Fibroblast of pulmonary artery (primary cell): ENCODE measurements at places on chromosomes 13 and 19.

GRCh38 chr13:30021611-30022010 is 171.2 kb upstream of the UBL3 start:
- DNase-seq: no peak

DNA sequence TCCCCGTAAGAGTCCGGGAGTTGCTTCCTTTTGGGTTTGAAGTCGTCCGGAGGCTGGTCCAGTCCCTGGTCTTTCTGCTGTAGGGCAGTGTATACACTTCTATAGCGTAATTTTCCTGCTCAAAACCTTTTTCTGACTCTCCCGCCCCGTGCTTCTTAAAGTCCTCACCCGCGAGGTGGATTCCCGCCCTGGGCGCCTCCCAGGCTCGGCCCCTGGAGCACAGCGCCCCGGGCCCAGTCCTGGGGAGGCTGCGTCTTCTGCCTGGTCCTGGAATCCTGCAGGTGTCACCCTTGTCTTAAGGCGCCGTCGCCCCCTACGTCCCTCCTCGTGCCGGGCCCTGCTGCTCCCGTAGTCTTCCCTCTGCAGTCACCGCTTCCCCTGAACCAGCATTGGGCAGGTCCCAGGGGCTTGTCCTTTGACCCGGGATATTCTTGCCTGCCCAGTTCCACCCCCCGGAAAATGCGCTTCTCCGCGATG is 34.4 kb upstream of the ZNF808 start:
- DNase-seq: no peak

- no peak for DNase-seq
Observed at GRCh38 chr19:41328157-41328841, 18.3 kb downstream of the CCDC97 start.

DNA sequence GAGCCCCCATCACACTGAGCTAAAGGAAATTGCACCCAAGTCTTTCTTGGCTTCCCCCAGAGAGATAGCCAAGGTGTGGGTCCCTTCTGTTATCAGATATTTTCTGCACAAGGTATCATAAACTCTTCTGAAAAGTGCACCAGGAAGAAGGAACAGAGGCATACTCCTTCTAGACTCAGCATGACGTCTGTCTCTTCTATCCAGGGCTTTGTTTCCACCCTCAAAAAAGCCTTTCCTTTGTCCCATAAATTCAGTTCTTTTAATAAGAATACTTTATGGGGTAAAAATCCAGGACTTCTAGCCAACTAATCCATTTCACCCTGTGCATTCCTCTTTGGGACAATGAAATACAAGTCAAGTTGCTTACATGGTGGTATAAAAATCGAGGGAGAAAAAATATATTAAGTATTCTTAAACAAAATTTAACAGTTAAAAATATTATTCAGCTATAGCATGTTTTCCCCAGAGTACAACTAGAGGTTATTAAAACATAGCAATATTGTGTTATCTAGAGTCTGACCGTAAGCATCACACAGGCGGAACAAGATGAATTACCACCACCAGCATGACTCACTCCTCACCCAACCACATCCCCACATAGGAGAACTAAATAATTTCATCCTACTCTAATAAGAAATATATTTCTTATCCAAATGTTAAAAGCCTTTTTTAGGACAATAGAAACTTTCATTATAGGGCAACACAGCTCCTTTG is 79.9 kb upstream of the GPC6 start:
- DNase-seq: peak; percentile 83

- DNase-seq: no peak
Observed at GRCh38 chr13:26037302-26037701, 14.5 kb downstream of the SHISA2 start.

- DNase-seq: no peak
Observed at GRCh38 chr13:77872995-77873394, 45.6 kb downstream of the EDNRB start.

- DNase-seq: no peak
Observed at GRCh38 chr19:12784871-12785430, 6.3 kb upstream of the JUNB start.

DNA sequence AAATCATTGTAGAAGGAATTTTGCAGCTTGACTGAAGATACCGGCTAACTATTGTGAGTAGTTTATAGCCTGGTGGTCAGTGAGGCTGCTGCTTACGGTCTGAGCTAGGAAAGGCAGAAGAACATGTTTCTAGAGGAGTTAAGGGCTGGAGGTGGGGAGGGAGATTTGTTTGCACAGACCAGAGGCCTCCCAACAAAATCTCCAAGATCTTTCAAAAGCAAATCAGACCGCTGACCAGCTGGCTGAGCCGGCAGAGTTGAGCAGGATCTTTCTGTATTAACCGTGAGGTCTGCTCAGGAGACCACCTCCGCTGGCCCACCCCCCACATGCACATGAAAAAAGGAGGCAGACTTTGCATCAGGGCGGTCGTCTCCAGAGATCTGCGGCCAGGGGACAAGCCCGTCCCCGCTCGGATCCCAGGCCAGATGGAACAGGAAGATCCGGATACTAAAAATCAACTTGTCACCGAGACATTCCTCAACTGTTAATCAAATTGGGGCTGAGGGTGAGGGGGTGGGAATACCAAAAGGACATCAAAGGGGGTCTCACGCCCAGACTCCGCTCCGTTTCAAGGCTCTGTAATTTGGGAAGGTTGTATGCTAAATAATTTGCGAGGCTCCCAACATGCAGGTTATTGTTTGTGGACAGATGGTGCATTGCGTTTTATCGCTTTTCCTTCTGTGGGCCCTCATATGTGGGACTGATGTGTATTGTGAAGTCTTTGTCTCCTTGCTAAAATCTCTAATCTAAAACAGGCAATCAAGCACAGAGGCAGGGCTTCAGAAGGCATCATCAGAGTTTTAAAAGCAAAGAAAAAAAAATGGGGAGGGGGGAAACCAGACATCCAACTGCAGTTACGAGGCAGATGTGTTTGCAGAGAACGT is 319.0 kb downstream of the ZNF536 start:
- DNase-seq: no peak

DNA sequence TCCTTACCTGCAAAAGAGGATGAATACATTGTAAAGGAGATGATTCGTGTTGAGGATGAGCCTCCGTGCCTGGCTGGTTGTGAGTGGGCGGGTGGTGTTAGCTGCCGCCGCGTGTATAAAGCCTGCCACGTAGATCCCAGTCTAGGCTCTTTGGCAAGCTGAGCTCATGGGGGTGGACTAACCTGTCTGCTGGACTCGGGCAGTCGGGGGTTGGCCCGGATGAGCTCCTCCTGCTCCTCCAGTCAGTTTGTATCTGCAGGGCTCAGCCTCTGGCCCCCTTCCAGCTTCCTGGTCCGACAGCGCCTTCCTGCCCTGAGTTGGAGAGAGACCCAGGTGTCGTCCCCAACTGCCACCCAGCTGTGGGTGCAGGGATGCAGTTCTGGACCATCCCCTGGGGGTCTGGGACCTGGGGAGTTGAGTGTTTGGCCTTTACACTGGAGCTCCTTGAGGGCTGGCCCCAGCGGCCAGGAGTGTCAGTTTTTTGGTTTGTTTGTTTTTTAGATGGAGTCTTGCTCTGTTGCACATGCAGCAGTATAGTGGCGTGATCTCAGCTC is 20.9 kb downstream of the TECR start:
- DNase-seq: no peak

- no peak for DNase-seq
Observed at GRCh38 chr13:75417656-75418055, 64.3 kb downstream of the TBC1D4 start.

DNA sequence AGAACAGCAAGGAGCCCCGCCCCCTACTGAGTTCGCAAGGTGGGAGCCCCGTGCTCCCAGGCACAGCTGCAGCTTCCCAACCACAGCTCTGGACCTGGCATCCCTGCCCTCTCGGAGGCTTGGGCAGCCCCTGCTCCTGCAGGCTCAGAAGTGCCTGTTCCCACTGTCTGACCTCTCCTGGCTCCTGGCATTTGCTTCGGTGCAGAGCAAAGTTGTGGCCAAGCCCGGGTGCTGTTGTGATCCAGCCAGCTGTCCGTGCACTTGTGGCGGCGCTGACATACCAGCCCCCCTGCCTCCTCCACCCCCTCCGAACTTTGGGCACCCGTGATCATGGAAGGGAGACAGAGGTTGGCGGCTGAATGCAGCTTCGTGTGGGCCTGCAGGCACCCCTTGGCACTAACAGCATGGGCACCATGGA is 1386.8 kb downstream of the PCDH9 start:
- no peak for DNase-seq

DNA sequence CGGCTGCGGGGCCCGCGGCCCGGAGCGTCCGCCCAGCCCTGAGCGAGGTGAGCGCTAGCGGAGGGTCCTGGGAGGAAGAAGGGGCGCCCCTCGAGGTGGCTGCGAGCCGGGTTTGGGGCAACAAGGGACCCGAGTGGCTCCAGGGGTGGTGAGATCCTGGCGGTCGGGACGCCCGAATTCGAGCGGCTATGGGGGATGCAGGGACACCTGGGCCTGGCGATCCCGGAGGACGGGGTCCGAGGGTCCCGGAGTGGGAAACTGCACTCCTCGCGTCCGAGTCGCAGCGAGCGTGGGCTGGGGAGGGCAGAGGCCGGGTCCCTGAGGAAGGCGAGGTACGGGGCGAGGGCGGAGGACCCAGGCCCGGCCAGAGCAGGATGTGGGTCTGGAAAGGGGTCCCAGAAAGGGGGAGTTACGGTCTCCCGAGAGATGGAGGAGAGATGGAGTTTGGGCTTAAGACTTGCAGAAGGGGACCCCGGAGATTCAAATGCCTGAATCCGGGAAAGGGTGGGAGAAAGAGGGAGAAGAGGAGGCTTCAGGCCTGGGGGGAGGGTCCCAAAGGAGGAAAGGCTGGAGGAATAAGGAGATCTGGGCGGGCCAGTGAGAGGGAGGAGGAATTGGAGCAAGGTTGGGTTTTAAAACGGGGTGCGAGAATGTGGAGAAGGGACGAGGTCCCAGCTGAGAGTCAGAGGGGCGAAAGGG is 542 bp downstream of the CACNG7 start:
- DNase-seq: no peak

- no peak for DNase-seq
Observed at GRCh38 chr19:2619076-2619475, 83.4 kb downstream of the GNG7 start.

GRCh38 chr19:44984005-44984404 is 17.3 kb upstream of the RELB start:
- no peak for DNase-seq

GRCh38 chr19:20233105-20233504 is 66.1 kb downstream of the ZNF486 start:
- no peak for DNase-seq

- no peak for DNase-seq
Observed at GRCh38 chr19:35056513-35057063, 15.1 kb downstream of the HPN start.

DNA sequence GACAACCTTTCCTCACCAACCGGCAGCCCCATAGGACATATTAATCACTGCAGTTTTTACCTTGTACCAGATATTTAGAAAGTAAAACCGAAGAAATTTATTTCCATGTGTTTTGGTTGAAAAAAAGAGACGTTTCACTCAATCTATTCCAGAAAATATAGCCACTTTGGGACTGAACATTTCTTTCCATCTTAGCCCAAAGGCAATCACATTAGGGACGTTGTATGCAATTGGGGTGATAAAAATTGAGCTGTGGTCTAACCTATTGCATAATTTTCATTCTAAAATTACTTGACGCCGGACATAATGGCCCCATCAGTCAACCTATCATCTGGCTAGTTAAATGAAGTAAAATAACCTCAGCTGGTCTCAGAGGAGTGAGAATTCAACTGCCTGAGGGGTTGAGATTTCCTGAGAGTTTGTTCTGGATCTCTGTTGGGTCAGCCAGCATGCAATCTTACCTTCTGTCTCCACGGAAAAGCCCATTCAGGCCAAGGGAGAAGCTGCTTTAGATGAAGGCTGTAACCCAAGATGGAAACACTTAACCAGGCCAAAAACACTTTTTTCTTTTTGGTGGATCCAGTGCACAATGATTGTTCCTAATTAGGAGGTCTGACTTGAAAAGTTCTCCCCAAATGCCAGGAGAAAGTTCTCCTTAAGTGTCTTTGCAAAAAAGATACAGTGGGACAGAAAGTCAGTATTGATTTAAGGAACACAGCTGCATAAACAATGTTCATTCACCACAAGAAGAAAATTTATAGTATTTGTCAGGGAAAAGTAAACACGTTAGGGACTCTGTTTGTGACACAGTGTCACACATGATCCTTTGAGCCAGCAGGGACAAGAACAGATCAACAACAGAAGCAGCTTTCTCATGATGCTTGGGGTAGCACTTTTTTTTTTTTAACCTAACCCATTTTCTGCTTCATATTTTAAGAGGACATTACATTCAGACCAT is 34.1 kb downstream of the DLEU7 start:
- DNase-seq: no peak

GRCh38 chr19:38850976-38851621 is 1.3 kb upstream of the HNRNPL start:
- DNase-seq: no peak

GRCh38 chr13:99724633-99725517 is 223.6 kb downstream of the TM9SF2 start:
- DNase-seq: no peak

DNA sequence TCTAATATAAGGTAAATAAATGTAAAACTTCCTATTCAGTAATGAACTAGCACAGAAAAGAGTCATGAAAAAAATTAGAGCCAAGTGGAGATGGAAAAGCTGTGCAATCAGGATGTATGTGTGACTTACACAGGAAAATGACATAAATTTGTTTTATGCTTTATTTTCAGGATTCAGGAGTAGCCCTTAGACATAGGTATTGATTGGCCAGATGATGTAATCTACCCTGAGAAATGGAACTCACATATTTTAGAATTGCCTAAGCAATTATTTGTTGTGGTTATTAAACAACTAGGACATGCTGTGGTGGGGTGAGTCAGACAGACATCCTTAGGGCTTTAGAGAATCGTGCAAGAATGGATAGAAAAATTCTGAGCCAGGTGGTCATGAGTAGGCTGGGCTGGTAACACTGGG is 110.6 kb downstream of the PCDH9 start:
- peak; percentile 93 for DNase-seq

- no peak for DNase-seq
Observed at GRCh38 chr19:37981785-37982475, 74.9 kb downstream of the SIPA1L3 start.

GRCh38 chr19:56253737-56254136 is 18.8 kb upstream of the EDDM13 start:
- DNase-seq: peak; percentile 82

GRCh38 chr13:40615619-40616018 is 50.8 kb downstream of the FOXO1 start:
- no peak for DNase-seq

GRCh38 chr13:48975856-48976575 is at the start of gene FNDC3A:
Gene FNDC3A, plus strand, starts transcription at chr13:48975912. Its CDS starts 30,279 bp downstream, at chr13:49006191.
- DNase-seq: peak; percentile 81

GRCh38 chr19:31715249-31715945 is 366.2 kb upstream of the TSHZ3 start:
- peak; percentile 3 for DNase-seq
